Stimulated activated naive CD4-positive, alpha-beta T cell (primary cell): ENCODE measurements at places on chromosomes 5 and 9.

DNA sequence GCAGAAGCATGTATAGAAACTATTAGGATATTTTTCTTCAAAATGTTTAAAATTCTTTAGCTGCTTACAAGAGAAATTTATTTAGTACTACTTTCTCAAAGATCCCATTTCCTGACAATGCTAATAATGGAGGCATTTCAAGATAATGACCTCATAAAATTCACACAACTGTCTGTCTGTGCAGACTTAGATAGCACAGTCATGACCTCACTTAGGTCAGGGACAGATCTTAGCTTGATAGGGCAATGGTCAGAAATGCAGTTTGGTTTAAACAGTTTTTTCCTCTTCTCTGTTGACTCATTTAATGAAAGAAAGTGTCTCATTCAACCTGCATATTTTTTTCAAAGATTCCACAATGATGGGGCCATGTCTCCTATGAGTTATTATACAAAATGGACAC lies 128.4 kb downstream of the GRIA1 start:
- DNase-seq, result no peak

DNA sequence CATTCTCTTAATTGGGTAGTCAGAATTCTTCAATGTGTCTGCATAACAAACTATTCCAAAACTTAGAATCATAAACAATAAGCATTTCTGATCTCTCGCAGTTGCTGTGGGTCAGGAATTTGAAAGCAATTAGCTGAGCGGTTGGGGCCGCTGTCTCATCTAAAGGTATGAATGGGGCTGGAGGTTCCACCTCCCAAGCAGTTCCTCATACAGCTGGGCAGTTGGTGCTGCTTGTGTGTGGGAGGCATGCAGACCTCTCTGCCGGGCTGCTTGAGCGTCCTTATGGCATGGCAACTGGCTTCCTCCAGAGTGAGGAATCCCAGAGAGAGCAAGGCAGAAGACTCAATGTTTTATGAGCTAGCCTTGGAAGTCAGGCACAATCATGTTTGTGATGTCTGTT lies 30.2 kb upstream of the SEMA4D start:
- no peak for DNase-seq

GRCh38 chr5:54619731-54620130 lies 102.2 kb downstream of the SNX18 start:
- DNase-seq, result no peak

- DNase-seq, result no peak
Observed at GRCh38 chr5:1934801-1935429, 52.2 kb upstream of the IRX4 start.

DNA sequence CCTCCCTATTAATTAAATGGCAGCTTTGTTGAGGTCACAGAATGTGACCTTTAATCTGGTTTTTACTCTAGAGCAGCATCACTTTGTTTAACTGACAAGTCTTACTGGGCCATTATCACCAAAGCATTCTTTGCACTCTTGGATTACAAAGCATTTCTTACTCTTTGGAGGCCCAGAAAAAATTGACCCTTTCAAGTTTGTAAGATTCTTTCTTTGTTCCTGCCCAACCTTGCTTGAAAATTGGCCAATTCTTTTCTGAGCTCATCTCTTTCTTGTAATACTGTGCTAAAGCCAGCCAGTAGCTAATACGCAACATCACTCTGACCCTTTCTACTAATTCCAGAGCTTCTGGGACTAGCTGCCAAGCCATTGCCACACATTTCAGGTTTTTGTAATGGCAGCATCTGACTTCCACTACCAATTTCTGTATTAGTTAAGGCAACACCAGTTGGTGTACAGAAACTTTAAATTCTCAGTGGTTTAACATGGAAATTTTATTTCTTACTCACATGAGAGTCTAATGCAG lies 131.6 kb downstream of the PRDM6 start:
- no peak for DNase-seq

DNA sequence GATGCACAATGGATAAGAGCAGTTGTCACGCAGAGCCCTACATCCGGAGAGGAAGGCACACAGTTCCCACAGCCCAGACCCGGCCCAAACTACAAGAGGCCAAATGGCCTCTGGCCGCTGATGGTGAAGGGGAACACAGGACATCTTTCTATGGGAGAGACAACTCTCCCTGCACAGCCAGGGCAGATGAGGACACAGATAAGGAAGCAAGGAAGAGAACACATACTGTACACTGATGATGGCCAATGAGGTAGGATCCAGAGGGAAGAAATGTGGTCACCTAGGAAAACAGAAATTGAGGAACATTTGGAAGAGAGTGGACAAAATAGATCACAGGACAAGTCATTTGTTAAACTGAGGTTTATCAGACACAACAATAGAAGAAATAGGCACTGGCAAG lies 28.4 kb upstream of the SMIM32 start:
- no peak for DNase-seq

GRCh38 chr5:128773378-128773777 lies 191.9 kb upstream of the SLC27A6 start:
- no peak for DNase-seq

DNA sequence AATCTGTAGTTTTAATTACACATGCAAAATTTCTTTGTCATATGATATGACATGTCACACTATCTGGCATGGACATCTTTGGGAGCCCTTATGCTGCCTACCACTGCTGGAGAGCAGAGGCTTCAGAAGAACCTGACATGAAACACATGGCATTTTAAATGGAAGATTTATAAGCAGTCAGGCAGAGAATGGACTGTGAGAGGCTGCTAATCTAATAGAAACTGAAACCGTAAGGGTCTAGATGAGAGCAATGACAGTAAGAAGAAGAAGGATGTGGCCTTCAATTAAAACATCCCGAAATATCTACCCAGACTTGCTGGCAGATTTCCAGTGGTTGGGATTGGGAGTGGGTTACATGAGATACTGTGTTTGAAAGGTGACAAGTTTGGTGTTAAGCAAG lies 149.8 kb downstream of the MACIR start:
- no peak for DNase-seq

GRCh38 chr5:170755679-170756456 lies 27.7 kb upstream of the GABRP start:
- DNase-seq, result no peak

GRCh38 chr5:157516006-157516405 lies 56.0 kb downstream of the NIPAL4 start:
- no peak for DNase-seq

DNA sequence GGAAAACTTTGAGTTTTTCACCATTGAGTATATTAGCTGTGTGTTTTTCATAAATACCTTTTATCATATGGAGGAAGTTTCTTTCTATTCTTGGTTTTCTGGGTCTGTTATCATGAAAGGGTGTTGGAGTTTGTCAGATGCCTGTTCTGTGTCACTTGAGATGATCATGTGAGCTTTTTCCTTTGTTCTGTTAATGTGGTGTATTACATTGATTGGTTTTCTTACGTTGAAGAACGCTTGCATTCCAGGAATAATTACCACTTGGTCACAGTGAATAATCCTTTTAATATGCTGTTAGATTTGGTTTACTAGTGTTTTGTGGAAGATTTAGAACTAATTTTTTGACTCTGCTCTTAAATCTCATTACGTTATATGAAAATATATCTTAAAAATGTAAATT lies 7.8 kb downstream of the PLEKHG4B start:
- no peak for DNase-seq

- DNase-seq, result no peak
Observed at GRCh38 chr9:104969116-104969515, 41.2 kb upstream of the ABCA1 start.

- DNase-seq, result no peak
Observed at GRCh38 chr5:72138943-72139521, 31.8 kb downstream of the MAP1B start.

- DNase-seq, result no peak
Observed at GRCh38 chr5:16383544-16384052, 82.0 kb downstream of the ZNF622 start.

DNA sequence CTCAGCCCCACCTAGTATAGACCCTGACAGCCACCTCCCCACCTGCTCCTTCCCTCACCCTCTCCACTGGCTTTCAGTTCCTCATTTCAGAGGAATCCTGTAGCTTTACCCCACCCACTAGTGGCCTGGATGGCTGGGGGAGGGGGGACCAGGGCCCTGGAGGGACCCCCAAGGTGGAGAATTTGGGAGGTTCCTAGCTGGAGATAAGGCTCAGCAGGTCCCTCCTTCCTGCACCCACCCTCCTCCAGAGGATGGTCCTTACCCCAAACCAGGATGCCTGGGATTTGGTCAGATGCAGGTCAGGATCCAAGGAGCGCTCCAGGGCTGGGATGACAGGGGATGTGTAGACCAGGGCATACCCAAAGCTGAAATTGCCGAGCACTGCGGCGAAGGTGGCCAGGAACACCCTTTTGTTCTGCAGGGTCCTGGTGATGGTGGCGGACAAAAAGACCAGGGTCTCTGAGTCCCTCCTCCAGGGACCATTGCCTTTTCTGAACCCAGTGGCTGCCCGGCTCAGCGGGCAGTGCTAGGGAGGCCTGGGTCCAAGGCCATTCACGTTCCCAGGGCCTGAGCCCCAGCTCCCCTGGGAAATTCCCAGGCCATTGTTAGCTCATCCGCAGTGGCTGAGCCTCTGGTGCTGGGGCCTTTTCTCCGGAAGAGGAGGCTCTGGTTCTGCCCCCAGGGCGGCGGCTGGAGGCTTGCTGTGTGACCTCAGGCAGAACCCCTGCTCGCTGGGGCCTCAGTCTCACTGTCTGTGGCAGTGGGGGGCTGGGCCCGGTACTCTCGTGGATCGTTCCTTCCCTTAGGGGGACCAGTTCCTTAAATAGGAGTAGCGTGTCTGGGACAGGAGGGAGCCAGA lies 678 bp downstream of the SLC2A6 start:
- no peak for DNase-seq

DNA sequence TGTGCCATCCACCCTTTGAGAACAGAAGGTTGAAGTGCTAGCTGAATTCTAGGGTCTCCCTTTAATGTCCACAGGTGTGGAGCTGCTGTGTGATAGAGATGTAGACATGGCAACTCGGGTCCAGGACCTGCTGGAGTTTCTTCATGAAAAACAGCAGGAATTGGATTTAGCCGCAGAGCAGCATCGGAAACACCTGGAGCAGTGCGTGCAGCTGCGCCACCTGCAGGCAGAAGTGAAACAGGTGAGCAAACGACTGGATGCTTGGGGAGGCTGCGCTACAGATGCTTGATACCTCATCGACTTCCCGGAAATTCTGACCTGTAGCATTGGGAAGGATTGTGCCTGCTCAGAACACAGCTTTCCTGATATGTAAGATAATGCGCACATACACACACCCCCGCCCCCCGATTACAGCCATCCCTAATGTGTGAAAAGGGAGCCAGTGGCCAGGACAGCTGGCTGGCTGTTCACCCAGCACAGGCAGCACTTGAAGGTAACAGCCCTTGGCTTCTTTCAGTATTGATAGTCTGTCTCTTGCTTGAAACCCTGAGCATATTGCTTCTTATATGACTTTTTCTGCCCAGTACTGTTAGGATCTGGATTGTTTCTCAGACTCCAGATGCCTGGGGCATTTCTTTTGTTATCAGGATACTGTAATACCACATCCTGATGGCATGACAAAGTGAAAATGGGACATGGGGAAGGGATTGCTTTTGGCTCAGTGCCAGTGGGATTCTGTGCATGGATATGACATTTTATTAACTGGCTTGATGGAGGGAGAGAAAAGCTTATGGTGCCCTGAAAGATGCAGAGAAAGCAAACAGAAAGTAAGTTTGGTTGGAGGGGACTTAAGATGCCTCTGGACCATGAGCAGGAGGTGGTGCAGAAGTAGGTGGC lies 216.8 kb upstream of the OTULINL start:
- no peak for DNase-seq

- DNase-seq, result no peak
Observed at GRCh38 chr5:6494939-6495338, 46.3 kb downstream of the UBE2QL1 start.

DNA sequence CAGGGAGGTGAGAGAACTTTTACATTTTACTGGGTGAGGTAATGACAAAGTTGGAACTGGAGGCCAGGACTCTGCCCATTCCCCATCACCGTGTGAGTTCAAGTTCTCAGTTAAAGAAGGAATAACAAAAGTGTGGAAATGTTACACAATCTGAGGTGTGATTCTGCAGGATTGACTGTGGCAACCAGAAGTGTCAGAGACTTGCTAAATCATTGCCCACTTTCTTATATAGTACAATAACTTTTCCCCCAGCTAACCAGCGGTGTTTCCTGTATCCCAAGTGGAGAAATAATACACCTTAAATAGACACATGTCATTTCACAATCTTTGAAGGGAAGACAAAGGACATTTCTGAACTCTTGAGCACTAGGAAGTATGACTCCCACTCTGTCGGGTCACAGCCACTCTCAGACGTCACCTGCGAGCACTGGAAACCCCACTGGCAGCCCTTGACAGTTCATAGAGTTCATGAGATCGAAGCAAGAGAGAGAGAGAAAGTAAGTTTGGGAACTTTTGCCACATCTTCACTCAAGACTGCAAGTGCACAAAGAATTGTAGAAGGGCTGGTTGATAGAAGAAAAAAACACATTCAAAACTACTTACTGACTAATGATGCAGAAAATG lies 28.4 kb downstream of the PAX5 start:
- no peak for DNase-seq

GRCh38 chr9:109846776-109847175 lies 66.8 kb downstream of the PALM2AKAP2 start:
- DNase-seq, result no peak

DNA sequence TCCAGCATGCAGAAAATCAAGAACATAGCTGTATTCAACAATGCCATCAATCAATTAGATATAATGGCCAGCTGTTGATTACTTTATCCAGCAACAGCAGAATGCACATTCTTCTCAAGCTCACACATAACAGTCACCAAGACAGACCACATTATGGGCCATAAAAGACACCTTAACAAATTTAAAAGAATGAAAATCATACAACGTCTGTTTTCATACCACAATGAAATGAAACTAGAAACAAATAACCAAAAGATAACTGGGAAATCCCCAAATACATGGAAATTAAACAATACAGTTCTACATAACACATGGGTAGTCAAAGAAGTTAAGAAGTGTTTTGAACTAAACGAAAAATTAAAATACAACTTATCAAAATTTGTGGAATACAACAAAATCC lies 130.9 kb upstream of the GNA14 start:
- no peak for DNase-seq

DNA sequence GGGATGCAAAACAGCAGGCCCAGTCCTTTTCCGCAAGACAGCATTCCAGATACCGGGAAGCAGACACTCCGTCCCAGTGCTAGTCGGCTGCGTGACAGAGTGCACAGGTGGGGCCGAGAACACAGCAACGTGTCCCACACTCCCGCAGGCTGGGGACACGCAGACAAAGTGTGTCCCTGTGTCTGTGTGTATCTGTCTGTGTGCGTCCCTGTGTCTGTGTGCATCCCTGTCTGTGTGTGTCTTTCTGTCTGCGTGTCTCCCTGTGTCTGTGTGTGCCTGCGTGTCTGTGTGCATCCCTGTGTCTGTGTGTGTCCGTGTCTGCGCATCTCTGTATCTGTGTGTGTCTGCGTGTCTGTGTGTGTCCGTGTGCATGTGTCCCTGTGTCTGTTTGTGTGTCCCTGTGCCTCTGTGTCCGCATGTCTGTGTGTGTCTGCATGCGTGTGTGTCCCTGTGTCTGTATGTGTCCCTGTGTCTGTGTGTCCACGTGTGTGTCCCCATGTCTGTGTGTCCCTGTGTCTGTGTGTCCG lies 137.0 kb downstream of the MRPL36 start:
- no peak for DNase-seq
